ENCODE measurements at places on chromosomes 2 and 18.

DNA sequence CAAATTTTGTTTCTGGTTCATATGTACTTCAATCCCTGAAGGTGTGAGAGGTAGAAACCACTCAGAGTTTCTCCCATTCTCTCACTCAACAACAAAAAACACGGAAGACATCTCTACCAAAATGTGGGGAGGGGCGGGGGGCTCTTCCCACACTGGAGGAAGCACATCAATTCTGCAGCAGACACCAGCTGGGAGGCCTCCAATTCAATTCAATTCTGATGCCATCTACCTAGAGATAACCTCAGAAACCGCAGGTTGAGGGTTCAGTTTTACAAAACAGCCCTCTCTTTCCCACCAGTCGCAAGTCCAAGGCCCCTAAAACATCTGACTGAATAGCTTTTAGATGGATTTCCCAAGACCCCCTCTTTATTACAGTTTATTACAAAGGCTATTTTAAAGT, 7.0 kb upstream of the MCFD2 start:
- no peak for DNase-seq

DNA sequence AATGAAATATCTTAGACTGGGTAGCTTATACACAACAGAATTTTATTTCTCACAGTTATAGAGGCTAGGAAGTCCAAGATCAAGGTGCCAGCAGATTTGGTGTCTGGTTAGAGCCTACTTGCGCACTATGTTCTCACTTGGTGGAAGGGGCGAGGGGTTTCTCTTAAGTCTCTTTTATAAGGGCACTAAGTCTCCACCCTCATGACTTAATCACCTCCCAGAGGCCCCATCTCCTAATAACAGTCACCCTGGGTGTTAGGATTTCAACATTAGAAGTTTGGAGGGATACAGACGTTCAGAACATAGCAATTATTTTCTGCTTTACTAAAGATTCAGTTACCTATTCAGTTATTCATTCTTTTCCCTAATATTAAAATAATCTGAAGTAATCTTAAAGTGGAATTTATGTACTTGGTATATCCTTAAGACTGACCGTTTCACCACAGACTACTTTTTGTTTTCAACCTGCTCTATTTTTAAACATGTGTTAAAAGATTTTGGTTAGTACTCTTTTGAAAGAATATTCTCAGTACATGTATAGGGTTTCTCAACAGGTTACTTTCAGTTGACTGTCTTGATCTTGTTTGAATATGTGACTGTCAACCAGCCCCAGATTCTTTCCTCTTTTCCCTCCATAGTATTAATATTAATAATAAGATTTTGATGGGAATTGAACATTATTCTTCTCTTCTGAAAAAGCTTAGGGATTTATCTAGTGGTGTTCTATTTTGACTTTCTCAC, 130.0 kb downstream of the TAF4B start:
- no peak for DNase-seq

DNA sequence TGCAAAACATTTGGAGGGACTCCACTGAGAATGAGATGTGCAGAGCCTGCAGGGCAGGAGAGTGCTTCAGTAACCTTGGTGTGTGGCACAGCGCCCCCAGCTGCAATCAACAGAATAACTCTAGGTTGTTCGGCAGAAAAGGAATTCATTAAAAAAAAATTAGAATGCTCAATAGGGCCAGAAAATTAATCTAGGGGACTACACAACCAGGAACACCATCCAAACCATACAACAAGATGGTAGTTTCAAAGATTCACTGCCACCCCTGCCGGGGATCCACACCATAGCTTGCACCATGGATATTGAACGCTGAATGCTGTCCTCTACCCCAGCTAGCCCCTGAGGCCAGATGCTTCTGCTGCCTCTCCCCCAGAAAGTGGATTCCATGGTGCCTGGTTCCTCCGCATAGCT, 50.1 kb downstream of the THUMPD2 start:
- peak; percentile 74 for DNase-seq

- no peak for DNase-seq
Observed at GRCh38 chr2:33134086-33134771, 187.5 kb downstream of the LTBP1 start.

GRCh38 chr2:208280933-208281332, 14.9 kb downstream of the PIKFYVE start:
- DNase-seq, result no peak

GRCh38 chr2:97354576-97354975, 235.1 kb downstream of the ANKRD36B start:
- DNase-seq, result no peak

GRCh38 chr2:693606-694005, 16.4 kb upstream of the TMEM18 start:
- no peak for DNase-seq

GRCh38 chr2:197705912-197706838, 1.0 kb downstream of the MARS2 start:
- DNase-seq, result peak; percentile 21

DNA sequence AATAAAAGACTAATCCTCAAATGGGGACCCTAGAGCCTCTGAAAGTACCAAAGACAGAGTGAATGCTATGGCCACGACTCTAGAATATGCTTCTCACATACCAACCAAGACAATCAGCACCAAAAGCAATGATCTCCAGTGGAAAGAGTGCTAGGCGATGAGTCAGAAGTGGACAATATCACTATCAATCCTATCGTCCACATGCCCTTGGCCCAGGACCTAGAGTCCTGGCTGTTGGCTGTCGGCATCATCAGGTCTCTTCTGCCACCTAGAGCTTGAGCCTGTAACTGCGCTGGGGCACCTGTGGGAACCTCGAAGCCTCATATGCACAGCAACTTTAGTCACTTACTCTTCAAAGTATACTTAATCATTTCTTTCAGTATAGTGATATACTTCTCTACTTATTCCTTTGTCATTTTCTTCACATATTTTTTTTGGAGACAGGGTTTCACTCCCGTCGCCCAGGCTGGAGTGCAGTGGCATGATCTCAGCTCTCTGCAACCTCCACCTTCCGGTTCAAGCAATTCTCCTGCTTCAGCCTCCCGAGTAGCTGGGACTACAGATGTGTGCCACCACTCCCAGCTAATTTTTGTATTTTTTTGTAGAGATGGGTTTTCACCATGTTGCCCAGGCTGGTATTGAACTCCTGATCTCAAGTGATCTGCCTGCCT, 29.7 kb downstream of the NOL10 start:
- peak; percentile 56 for DNase-seq

- no peak for DNase-seq
Observed at GRCh38 chr2:76546207-76546606, 835.5 kb upstream of the GCFC2 start.

- DNase-seq, result no peak
Observed at GRCh38 chr2:216908300-216908699, 48.4 kb upstream of the TNP1 start.

- DNase-seq, result no peak
Observed at GRCh38 chr2:232053777-232054176, 92.3 kb downstream of the DIS3L2 start.

- DNase-seq, result no peak
Observed at GRCh38 chr2:134999521-134999920, 47.7 kb downstream of the MAP3K19 start.

GRCh38 chr2:51290725-51291124, 258.8 kb upstream of the NRXN1 start:
- DNase-seq, result no peak

GRCh38 chr2:43031471-43032212, 194.8 kb downstream of the ZFP36L2 start:
- no peak for DNase-seq

- no peak for DNase-seq
Observed at GRCh38 chr18:2304378-2305175, 266.7 kb downstream of the METTL4 start.

DNA sequence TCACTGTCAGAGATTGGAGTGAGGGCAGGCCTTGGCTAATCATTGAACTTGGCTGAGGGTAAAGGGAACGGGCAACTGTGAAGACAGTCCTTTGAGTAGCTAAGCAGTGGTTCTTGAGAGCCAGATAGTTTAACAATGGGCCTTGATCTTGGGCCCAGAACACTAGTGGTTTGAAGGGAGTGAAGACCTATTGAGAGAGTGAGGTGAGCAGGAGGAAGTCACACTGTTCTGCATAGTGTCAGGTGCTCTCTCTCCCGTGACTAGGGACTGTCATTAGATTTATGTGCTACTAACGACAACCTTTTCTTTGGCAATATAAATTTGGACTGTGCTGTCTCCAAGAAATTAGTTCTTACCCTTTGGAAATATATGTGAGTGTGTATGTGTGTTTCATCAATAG, 44.6 kb upstream of the ALMS1 start:
- no peak for DNase-seq

- no peak for DNase-seq
Observed at GRCh38 chr18:3135536-3135935, 84.2 kb downstream of the MYOM1 start.

DNA sequence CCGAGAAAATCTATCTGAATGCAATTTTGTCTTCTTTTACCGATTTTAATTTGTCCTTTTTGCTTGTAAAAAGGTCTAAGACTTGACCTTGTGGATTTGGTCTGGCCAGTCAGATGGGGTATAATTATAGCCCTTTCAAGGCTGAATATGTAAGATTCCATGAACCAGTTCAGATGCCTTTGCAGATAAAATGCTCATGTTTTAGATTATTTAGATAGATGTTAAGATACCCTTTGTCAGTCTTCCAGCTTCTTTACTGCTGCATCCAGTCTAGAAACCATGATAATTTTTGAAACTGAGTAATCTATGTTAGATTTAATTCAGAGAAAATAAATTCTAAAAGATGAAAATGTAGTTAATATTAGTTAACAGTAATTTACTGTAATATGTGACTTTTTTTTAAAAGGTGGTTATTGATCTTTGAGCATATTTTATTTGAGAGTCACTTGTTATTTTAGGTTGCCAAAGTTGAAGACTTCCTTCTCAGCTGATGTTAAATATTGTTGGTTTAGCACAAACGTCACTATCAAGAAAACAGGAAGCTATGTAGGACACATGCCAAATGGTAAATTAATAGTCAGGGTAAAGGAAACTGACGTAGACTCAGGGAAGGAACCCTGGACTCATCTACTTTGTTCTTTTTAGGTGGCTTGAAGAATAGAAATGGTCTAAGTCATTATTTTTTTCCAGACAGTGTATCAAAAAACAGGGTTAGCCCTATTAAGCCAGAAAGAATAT, 29.8 kb downstream of the BABAM2 start:
- peak; percentile 77 for DNase-seq

GRCh38 chr2:219404954-219405353, 13.2 kb upstream of the DES start:
- DNase-seq, result no peak

GRCh38 chr18:49691177-49691608, 122.1 kb downstream of the ACAA2 start:
- no peak for DNase-seq
